Muscle of arm (tissue), 14 donors: ENCODE measurements at places on chromosomes 1 and 21. TPM values are rescaled to one million over a fixed set of nuclear protein-coding genes. Genes with fewer than 3 reads are reported as not detected.

UBASH3A gene
- 0.24 TPM for polyA plus RNA-seq

ADORA1 gene
- polyA plus RNA-seq, result 5.9 TPM

TSTD1 gene
- polyA plus RNA-seq, result 20.8 TPM

AMY2A gene
- polyA plus RNA-seq, result 0.22 TPM

UBXN10 gene
- 0.16 TPM for polyA plus RNA-seq

NR5A2 gene
- 2.5 TPM for polyA plus RNA-seq

PIK3C2B gene
- polyA plus RNA-seq, result 40.0 TPM

ZNF683 gene
- polyA plus RNA-seq, result not detected

CSMD2 gene
- polyA plus RNA-seq, result 0.51 TPM

KIAA1614 gene
- polyA plus RNA-seq, result 9.3 TPM

C1orf210 gene
- polyA plus RNA-seq, result not detected

FAM151A gene
- polyA plus RNA-seq, result 0.59 TPM

PRAMEF8 gene
- not detected for polyA plus RNA-seq

CCDC27 gene
- polyA plus RNA-seq, result not detected

LCA5L gene
- polyA plus RNA-seq, result 2.4 TPM

TSSK3 gene
- 1.6 TPM for polyA plus RNA-seq

PLCH2 gene
- 0.91 TPM for polyA plus RNA-seq

SAMSN1 gene
- 2.9 TPM for polyA plus RNA-seq

TRIM33 gene
- 28.4 TPM for polyA plus RNA-seq

F3 gene
- 4.0 TPM for polyA plus RNA-seq

METTL13 gene
- polyA plus RNA-seq, result 18.6 TPM
